ENCODE measurements at places on chromosomes 1 and 21. TPM values are rescaled to one million over a fixed set of nuclear protein-coding genes. Genes with fewer than 3 reads are reported as not detected.

GRCh38 chr21:45110873-45111624, 36.7 kb downstream of the ADARB1 start:
- no peak overlapping the region for H3K4me3 ChIP-seq
- peaks cover 13% of the 10 kb centered on the region for H3K4me1 ChIP-seq
- H3K27me3 ChIP-seq = no peaks in the 10 kb centered on the region
- DNase-seq = no peak
- no peaks in the 10 kb centered on the region for H3K36me3 ChIP-seq

Gene TTLL10
- not detected for total RNA-seq

- H3K27ac ChIP-seq = no peak overlapping the region
- DNase-seq = no peak
- H3K4me3 ChIP-seq = peak overlapping the region; percentile 32
- H3K4me1 ChIP-seq = peaks cover 41% of the 10 kb centered on the region
- H3K36me3 ChIP-seq = peaks cover 2% of the 10 kb centered on the region
Observed at GRCh38 chr21:41956926-41957729, 3.3 kb upstream of the C2CD2 start.

Gene RHOU
- total RNA-seq = 20.1 TPM
